Stimulated activated CD8-positive, alpha-beta memory T cell treated with anti-CD3 and anti-CD28 coated beads, Interleukin-7, amount 100 ng/mL, for 1 hour (primary cell): ENCODE measurements at places on chromosomes 6 and 20.

GRCh38 chr6:72175916-72176315 lies 289.6 kb downstream of the RIMS1 start:
- no peak for DNase-seq

DNA sequence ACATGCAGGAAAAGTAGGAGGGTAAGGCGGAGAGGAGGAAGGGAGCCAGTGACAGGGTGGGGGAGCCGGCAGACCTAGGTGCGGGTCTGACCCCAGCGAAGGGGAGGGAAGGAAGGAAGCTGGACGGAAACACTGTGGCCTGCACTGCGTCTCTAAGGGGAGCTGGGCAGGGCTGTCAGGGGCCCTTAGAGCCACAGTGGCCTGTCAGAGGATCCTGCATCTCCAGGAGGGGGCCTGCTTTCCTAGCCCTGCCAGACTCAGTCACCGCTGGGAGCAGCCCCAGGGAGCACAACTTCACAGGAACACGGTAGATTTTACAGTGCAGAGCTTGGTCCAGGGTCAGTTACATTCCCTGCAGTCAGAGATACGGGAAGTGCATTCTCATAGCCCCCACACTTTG lies 118.2 kb downstream of the PACRG start:
- no peak for DNase-seq

DNA sequence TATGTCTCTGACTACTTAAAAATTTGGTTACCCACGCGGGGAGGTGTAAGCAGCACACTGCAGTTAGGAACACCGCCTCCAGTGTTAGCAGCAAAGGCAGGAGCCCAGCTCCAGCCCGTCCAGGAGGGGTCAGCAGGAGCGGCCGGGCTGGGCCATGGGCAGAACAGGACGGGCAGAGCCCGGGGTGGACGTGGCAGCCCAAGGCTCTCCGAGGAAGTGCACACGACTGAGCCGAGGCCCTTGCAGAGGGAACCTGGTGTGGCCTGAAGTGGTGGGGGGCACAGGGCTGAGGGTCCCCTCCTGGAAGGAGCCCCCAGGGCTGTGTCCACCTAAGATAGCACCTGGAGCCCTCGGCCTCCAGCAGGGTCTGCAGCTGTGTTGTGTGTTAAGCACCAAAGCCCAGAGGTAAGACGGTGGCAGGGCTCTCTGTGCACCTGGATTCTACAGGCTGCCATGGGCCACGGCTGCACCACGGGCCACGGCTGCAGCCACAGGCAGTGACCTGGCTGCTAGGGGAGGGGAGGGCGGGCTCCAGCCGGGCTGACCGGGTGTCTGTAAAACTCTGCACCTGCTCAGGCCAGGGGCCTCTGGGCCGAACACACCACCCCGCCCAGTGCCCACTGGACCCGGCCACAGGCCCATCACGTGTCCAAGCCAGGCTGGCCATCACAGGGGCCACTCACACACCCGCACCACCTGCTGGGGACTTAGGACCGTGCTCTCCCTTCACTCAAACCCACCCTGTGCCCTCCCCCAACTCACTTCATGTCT lies 6.6 kb downstream of the SLC2A4RG start:
- DNase-seq: no peak

- DNase-seq: no peak
Measured at GRCh38 chr6:13413900-13414555, 73.4 kb downstream of the GFOD1 start.

- no peak for DNase-seq
Measured at GRCh38 chr6:98640366-98640765, 194.0 kb upstream of the POU3F2 start.

GRCh38 chr6:5855787-5856470 lies 150.8 kb downstream of the NRN1 start:
- no peak for DNase-seq

- DNase-seq: no peak
Measured at GRCh38 chr20:4083098-4083865, 67.9 kb upstream of the RNF24 start.
